ENCODE measurements at places on chromosomes 16 and 17.

- no peak for DNase-seq
These were observed 36.1 kb downstream of the TNFRSF13B start for GRCh38 chr17:16935786-16936185.

DNA sequence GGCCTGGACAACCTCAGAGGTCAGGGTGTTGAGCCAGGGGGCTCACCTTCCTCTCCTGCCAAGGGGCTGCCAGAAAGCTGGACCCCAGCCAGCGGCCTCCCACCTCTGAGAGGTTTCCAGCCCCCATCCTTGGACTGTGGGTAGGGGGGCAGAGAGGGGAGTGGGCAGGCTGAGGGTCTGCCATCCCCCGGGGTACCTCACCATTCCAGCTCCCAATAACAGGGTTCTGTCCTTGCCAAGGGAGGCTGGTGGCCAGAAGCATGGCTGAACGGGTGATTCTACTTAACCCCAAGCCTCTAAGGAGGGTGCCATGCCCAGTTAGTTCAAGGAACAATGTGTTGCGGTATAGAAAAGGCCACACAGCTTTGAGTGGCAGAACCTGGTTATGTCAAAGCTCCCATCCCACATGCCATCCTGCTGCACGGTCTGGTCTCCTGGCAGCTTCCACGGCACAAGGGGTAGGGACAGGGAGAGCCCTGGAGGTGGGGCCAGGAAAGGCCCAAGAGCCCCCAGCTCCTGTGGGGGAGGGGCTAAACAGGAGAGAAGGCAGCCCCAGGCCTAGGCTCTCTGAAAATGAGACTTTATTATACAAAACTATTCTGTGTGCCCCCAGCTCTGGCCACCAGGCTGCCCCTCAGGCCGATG is 19.8 kb downstream of the B9D1 start:
- no peak for DNase-seq

DNA sequence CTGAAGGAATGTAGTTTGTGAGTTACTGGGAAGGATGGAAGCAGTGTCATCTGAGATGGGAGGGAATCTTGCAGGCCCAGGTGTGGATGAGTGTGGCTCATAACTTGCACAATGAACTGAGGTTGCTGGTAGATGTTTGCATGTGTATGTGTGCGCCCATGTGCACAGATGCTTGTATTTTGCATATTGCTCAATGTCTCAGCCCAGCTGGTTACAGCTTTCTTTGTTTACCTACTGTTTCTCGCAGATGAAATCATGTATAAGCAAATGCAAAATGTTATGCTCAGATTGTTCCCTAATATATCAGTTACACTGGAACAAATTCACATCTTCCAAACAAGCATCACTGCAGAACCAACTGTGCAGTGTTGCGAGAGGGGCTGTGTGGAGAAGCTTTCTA is 452.2 kb upstream of the EEF2KMT start:
- no peak for DNase-seq

DNA sequence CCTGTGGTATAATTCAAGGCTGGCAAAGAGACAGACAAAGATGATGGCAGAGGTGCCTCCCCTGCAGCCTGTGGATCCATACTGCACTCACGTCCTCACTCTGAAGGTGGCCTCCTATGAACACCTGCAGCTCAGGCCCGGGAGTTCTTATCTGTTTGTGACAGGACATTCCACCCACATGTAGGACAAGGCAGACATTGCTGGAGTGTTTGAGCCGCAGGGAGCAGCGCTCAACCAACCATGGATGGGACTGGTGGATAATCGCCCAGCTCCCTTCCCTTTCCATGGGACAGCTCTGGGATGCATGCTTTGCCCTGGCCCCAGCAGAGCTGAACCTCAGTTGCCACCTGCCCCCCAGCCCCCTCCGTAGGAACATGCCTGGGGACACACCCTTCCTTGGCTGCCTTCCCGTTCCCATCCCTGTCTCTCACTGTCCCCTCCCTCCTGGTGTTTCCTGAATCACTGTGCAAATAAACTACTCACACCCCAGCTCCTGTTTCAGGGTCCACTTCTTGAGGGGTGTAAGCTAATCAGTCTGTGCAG is 22.2 kb downstream of the ITPRIPL2 start:
- no peak for DNase-seq

- no peak for DNase-seq
These were observed 31.3 kb upstream of the KPNB1 start for GRCh38 chr17:47618410-47618809.

- DNase-seq = no peak
These were observed 111.7 kb downstream of the ABCA8 start for GRCh38 chr17:68843522-68843921.

- no peak for DNase-seq
These were observed 48.4 kb downstream of the PDPK1 start for GRCh38 chr16:2586241-2586640.

- DNase-seq = no peak
These were observed 83.6 kb downstream of the CMIP start for GRCh38 chr16:81528256-81528655.

DNA sequence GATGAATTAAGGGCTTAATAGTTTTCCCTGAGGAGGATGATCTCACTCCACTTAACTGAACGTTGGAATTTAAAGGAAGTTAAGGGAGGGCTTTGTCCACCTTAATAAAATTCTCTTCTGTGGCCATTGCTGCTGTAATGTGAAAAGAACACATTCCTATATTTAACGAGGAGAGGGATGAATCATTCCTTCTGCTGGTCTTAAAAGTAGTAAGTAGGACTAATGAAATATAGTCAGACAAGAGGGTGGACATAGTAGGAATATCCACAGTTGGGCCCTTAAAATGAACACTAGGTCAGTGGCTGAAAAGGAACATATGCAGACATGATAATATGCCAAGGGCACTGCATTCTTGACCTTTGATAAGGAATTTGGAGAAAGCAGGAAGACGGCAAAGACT is 405.6 kb downstream of the PMP22 start:
- no peak for DNase-seq

GRCh38 chr17:63837480-63837879 is 5.0 kb downstream of the SMARCD2 start:
- DNase-seq = no peak

DNA sequence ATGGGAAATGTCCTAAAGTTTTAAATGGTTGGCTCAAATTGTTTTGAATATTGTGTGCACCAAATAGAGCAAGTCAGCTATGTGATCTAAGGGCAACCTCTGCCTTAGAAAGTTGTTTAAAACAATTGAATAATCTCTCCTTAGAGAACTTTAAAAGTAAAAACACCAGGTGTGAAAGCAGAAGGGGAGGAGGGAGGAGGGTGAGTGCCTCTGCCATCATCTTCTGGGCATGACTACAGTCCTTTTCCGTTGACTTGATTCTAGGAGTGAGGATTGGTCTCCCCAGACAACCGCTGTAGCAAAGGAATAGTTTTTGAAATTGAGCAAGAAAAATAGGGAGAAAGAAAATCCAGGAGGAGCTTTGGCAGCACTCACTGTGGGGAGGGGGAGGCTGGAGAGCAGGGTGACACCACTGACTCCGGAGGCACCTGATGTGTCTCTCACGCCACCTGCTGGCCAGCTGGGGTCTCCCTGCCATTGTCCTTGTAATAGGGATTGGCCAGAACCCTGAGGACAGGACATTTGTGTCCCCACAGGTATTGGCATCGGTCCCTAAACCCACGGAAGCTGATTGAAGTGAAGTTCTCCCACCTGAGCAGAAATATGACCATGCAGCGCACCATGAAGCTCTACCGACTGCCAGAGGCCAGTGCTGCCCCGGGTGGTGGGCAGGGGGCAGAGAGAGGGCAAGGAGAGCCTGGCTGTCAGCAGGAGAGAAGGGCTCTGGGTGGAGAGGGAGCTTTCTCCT is 33.3 kb downstream of the PLCD3 start:
- peak; percentile 87 for DNase-seq

GRCh38 chr17:38881600-38882191 is 11.8 kb downstream of the LASP1 start:
- DNase-seq = no peak

GRCh38 chr16:84379709-84380362 is 11.5 kb downstream of the ATP2C2 start:
- no peak for DNase-seq

GRCh38 chr16:1981398-1981836 is at the start of gene NOXO1:
TSS of gene NOXO1 (minus strand) at chr16:1981469. CDS start at chr16:1981179, 290 bp downstream.
- no peak for DNase-seq

GRCh38 chr16:51524555-51525373 is 373.7 kb upstream of the SALL1 start:
- no peak for DNase-seq

DNA sequence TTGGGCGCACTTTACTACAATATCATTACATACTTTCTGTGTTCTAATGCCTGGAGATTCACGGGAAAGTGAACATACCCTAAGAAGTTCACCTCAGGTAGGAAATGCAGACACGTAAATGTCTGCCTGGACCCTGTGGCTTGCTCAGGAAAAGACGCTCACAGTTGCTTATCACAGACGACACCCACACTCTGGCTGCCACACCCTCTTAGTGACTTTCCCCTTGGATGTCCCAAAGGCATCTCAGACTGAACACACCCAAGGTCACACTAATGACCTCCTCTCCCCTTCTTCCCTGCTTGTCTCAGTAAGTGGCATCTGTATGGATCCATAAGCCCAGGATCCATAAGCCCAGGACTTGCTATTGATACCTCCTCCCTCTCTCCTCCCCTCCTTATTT is 32.6 kb downstream of the CDRT15 start:
- DNase-seq = no peak

DNA sequence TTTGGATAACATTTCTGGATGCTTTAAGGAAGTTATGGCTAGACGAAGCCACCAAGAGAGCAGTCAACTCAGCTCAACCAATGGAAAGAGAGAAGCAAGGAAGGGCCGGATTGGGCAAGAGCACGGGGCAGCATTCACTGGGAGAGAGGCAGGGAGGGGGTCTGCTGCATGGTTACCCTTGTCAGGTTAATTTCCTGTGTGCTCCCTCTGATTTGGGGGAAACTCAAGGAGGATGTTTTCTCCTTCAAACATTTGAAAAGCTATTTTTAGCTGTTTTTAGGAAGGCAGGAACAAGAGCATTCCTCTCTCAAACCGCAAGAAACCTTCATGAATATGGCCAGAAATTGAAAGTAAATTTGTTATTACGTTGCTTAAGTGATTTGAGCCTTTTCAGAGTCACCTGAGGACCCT is 118.5 kb upstream of the ZFHX3 start:
- no peak for DNase-seq

- no peak for DNase-seq
These were observed 53.1 kb downstream of the MRM3 start for GRCh38 chr17:835263-835662.

DNA sequence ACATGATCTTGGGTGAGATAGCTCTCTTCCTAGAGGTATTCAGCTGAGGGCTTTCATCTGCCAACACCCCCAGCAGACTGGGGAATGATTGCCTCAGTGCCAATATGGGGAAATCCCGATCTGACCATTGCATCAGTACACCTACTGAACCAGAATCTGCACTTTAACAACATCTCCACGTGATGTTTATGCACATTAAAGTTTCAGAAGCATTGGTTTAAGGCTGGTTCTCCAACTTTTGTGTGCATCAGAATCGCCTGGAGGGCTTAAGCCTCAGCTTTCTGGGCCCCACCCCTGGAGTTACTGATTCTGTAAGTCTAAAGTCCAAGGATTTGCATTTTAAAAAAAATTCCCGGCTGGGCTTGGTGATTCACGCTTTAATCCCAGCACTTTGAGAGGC is 123.6 kb upstream of the MED13 start:
- DNase-seq = no peak

DNA sequence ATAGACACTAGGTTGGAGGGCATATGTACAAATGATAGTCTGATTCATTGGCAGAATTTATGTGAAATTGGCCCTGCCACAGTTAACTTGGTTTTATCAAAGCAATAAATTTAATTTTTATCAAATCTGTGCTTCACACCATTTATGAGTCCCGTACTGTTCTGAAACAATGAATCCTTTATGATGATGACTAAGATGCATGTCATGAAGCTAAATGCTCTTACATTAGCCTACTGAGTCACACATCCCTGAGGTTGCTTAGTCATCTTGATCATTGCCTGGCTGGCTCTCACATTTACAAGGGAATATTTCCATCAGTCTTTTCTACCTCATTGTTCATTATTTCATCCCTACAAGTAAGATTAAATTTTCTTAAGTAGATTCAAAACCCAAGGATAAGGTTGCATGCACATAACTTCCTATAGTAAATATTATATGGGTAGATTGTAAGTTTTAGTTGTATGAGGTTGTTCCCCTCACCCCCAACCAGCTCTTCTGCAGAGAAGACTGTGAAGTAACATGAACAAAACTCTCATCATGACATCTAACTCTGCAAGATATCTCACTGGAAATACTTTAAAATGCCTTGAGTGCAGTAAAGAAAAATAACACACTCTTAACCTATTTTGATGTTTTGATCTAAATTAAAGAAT is 170.7 kb downstream of the CYB561 start:
- DNase-seq = no peak

- no peak for DNase-seq
These were observed 42.1 kb upstream of the GPRC5B start for GRCh38 chr16:19926449-19927390.

GRCh38 chr17:72502371-72503341 is 381.8 kb downstream of the SOX9 start:
- no peak for DNase-seq

DNA sequence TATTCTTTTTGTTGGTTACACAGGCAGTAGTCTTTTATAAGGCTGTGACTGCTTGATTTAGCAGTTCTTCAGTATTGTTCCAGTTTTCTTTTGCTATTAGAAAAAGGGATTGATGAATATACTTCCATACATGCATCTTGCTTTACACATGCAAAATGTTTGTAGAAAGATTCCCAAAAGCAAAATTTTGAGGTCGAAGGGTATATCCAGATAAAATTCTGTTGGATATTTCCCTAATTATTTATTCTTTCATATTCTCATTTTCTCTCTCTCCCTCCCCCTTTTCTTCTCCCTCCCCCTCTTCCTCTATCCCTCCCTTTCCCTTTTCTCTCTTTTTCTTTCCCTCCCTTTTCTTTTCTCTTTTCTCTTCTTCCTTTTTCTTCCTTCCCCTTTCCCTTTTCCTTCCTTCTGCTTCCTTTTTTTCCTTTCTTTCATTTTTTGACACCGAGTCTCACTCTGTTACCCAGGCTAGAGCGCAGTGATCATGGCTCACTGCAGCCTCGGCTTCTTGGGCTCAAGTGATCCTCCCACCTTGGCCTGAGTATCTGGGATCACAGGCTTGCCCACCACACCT is 46.9 kb upstream of the ADCY7 start:
- no peak for DNase-seq

- no peak for DNase-seq
These were observed 206.0 kb upstream of the MYOCD start for GRCh38 chr17:12459736-12460135.

DNA sequence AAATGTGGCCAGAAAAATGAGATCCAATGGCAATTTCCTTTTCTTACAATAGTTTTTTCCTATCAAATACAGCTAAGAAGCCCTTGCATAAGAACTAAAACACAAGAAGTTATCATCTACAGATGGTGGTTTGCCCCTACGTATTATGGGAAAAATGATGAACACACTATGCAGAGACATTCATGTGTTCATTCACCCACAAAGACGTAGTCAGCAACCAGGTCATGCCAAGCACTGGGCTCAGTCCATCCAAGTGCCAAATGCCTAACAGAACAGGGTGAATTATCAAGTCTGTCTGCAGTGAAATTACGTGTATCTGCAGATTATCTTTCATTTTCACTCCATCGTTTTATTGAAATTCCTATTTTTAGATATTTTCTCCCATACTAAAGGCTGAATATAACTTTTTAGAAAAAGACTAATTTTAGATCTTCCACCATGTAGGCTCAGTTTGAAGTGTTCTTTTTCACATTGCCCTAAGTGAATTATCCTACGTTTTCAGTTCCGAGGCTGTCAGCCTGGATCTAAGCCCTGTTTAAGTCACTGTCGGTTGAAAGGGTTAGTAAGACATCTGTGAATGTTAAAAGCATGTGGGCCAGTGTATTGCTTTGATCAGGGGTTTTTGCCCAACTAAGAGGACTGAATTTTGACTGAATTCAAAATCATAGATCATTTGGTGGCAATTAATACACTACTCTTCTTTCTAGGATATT is 78.1 kb upstream of the DHX40 start:
- DNase-seq = no peak

All from GM12892 (cell line).